Activated CD8-positive, alpha-beta memory T cell treated with anti-CD3 and anti-CD28 coated beads for 1 hour (primary cell): ENCODE measurements at places on chromosomes 1 and 21.

DNA sequence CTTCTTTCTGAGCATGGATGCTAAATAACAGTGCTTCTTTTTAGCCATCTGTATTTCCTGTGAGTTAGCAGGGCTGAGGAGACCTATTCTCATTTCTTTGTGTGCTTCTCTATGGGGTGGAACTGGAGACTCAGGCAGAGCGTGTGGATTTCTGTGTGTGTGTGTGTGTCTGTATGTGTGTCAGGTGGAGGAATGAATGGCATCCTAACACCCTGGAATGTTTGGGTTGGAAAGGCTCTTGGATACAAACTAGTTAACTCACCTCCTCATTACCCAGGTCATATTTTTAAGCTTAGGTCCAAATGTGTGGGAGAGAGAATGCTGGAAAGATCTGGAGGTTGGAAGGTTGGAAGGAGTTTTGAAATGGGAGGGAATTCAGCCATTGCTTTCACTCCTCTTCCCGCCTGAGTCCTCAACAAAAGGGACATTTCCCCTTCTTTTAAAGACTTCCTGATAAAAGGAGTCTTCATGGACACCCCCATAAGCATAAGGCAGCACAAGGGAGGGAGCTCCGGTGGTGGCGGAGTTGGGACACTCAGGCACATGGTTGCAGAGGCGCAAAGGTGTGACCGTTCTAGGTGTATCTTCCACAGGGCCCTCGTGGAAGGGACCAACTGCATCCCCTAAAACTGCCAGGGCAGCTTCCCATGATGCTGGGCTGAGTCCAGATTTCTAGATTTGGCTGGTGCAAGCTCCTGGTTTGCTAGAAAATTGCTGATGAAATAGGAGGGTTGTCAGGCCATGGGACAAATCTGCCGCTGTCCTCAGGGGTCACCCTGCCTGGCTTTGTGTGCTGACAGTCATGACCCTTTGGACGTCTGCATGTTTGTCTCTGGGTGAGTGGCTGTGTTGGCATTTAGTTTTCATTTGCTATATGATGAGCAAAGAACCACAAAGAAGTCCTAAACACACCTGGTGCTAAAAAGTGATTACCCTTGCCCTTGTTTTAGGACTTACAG, 37.6 kb downstream of the MTARC1 start:
- no peak for DNase-seq

DNA sequence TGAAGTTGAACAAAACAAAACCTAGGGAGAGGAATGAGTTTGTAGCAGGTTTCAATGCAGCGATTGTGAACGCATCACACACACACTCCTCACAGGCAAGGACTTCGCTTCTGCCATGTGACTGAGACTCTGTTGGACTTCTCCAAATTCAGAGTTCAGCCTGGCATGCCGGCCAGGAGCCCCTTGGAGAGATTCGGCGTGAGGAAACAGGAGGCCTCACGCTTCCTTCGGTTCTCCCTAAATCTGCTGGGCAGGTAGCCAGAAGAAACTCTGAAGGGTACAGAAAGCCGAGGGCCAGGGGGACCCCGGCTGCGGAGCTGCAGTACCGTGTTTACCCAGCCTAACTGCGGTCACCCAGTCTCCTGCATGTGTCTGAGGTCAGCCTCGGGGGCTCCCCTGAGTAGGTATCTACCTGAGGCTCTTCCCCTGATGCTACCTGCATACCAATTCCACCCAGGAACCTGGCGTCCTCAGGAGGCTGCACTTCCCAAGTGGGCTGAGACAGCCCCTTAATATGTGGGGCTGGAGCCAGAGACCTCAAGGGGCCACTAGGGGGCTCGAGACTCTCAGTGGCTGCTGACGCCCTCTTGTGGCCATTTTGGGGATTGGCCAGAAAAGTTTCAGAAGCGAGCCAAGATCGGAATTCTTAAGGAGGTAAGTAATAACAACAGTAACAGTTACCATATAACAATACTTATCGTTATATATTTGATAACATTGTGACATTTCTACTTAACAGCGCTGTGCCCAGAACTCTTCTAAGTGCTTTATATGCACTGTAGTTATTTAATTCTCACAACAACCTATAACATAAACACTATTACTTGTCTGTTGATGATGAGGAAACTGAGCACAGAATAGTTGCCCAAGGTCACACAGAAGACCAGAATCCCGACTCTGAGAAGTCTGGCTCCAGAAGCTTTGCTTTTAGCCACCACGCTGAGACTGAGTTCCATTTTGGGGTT, 2.7 kb upstream of the ANXA9 start:
- DNase-seq, result peak; percentile 76

DNA sequence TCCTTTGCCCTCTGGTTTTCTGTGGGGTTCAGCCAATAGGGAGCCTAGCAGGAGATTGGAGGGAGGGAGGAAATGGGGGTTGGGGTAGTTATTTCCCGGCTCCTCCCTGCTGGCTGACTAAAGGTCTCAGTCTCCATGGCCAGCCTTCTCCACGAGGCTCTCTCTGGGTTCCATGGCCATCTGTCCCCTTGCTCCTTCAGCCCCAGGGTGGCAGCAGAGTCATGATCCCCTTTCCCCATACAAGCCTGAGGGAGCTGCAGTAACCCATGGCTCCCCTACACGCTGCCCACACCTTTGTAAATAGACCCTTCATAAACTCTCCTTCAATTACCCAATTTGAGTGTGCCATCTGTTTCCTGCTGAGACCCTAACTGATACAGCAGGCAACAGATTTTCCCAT, 176.1 kb upstream of the CSF3R start:
- no peak for DNase-seq

- no peak for DNase-seq
These were observed 19.0 kb upstream of the MGST3 start for GRCh38 chr1:165612062-165612461.

- no peak for DNase-seq
These were observed 145.8 kb upstream of the ERRFI1 start for GRCh38 chr1:8171751-8172464.

DNA sequence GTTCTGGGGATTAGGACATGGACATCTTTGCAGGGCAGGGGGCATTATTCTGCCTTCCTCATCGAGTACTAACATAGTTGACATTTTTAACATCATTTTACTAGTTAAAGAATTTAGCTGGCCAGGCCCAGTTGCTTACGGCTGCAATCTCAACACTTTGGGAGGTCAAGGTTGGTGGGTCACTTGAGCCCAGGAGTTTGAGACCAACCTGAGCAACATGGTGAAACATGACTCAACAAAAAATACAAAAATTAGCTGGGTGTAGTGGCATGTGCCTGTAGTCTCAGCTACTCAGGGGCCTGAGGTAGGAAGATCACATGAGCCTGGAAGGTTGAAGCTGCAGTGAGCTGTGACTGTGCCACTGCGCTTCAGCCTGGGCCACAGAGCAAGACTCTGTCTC, 29.8 kb upstream of the THEM4 start:
- no peak for DNase-seq

DNA sequence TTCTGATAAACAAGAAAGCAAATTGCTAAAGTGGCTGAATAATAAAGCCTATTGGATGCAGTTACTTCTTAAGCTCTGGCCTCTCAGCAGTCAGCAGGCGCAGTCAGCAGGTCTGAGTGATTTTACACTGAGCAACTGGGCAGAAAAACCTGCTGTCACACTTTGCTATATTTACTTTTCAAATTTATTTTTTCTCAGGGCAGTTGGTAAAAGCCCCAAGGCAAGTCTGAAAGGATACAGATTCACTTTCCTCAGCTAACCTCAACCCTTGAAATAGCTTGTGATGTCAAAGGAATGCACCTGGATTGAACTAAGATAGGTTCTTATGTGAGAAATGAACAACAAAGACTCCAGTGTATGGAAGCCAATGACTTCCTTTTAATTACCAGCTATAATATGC, 34.0 kb downstream of the ATP5PF start:
- no peak for DNase-seq

- DNase-seq, result no peak
These were observed 84.7 kb downstream of the TRIM11 start for GRCh38 chr1:228321895-228322294.

DNA sequence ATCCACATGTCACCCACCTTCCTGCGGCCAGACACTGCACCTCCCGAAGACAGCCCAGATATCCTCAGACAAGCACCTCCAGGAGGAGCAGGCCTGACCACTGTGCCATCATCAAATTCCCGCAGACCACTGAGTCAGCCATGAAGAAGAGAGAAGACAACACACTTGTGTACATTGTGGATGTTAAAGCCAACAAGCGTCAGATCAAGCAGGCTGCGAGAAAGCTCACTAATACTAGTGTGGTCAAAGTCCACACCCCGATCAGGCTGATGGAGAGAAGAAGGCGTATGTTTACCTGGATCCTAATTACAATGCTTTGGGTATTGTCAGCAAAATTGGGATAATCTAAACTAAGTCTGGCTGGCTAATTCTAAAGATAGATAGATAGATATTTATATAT, 41.4 kb upstream of the BECN2 start:
- no peak for DNase-seq

- DNase-seq, result no peak
These were observed 43.5 kb downstream of the STYXL2 start for GRCh38 chr1:167137332-167137781.

DNA sequence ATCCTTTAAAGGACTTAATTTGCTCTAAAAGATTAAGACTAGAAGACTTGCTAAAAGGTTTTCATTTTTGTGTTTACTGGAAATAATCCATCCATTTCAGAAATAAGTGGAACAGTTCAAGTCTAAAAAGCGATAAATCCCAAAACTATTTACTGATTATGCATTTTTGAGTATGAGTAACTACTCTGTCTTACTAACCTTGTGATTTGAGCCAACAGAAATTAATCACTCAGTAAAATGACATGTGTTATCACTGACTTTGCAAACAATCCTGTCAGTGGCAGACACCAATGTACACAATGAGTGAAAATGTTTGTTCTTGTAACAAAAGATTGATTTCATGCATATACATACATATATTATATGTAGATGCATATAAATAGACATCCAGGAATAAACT, 218.0 kb downstream of the DENND1B start:
- DNase-seq, result no peak

DNA sequence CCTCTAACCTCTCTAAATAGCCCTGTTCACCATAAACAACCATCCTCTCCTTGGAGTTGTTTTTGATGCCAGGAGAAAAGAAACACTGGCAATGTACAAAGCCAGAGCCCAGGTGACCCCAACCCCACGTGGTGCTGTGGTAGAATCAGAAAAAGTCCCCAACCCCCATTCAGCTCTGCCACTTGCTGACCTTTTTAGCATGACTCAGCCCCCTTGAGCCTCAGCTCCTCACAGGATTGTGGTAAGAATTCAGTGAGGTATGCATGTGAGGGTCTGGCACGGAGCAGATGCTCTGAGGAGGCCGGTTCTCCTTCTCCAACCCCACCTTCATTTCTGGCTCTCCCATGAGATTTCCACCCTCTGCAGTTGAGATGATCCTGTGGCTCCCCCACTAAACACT, 11.1 kb upstream of the CHI3L1 start:
- no peak for DNase-seq

- no peak for DNase-seq
These were observed 32.6 kb downstream of the COLGALT2 start for GRCh38 chr1:184004935-184005334.

DNA sequence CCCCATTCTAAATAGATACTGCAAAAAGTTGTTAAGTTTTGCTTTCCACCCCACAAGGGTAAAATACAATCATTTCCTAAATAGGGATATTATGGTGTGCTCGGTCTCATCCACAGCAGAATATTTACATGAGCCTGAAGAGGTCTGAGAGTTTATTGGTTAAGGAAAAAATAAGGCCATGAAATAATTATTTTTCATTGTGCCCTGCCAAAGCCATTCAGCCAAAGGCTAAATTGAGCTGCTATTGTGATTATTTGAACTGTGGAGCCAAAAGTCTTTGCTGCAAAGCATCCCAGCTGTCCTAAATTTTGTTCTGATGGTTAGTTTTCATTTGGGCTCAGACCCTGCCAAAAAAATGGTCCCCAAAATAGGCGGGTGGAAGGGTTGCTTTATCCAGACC, 298.7 kb upstream of the ESRRG start:
- DNase-seq, result no peak

- no peak for DNase-seq
These were observed 103.0 kb downstream of the PRDM2 start for GRCh38 chr1:13802782-13803545.

GRCh38 chr1:109547463-109548320, 723 bp upstream of the GNAI3 start:
- no peak for DNase-seq

DNA sequence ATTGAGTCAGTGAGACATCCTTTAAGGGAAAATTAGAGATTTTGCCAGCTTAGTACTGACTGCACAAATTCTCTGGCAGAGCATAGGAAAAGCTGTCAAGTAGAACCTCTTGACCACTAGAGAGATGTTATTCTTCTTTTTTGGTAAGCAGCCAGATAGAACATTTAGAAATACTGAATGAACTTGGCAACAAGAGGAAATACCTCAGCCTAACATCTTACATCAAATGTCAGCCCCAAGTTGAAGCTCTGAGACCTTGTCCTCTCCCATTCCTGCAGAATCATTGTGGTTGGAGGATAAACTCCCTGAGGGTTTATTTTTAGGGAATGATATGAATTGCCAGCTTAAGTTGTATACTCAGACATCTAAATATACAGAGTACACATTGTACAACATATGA, 53.5 kb downstream of the MIGA1 start:
- DNase-seq, result no peak

- no peak for DNase-seq
These were observed 21.7 kb downstream of the ATP5PO start for GRCh38 chr21:33893917-33894316.

GRCh38 chr1:154093699-154094098, 61.2 kb downstream of the NUP210L start:
- no peak for DNase-seq

DNA sequence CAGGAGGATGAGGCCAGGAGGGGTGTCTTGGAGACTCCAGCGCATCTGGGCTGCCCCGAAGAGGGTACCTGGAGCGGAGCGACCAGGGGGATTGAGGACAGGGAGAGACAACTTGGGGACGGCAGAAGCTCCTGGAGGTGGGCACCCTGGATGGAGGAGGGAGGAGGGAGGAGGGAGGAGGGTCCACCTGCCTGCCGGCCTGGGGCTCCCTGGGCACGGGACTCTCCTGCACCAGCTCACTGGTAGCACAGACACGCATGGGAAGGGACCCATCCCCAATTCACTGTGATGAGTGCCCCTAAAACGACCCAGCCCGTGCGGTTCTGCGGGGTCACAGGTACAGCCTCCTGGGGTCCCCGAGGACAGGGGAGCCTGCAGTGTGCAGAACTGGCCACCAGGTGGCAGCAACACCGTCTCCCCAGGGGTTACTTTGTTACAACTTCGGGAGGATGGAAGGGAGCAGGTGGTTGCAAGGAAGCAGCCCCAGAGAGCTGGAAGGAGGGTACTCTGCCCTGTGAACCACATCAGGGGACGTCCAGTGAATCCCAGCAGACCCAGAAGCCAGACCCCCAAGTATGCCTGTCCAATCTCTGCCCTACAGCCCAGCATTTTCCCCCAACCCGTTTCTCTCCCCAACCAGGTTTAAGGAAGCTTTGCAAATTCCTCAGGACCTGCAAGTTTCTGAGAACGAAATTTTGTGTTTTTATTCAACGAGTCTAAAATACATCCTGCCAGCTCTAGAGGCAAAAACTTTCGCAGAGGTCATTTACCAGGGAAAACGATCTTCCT, 482.4 kb downstream of the NPHP4 start:
- DNase-seq, result peak; percentile 71

GRCh38 chr1:211654838-211655787, 20.3 kb downstream of the NEK2 start:
- DNase-seq, result peak; percentile 48

GRCh38 chr1:7989762-7990428, 28.4 kb downstream of the PARK7 start:
- no peak for DNase-seq

- DNase-seq, result no peak
These were observed 70.2 kb downstream of the IARS2 start for GRCh38 chr1:220164116-220164515.
